H1 (cell line): ENCODE measurements at places on chromosomes 13 and 19. TPM values are rescaled to one million over a fixed set of nuclear protein-coding genes. Genes with fewer than 3 reads are reported as not detected.

DNA sequence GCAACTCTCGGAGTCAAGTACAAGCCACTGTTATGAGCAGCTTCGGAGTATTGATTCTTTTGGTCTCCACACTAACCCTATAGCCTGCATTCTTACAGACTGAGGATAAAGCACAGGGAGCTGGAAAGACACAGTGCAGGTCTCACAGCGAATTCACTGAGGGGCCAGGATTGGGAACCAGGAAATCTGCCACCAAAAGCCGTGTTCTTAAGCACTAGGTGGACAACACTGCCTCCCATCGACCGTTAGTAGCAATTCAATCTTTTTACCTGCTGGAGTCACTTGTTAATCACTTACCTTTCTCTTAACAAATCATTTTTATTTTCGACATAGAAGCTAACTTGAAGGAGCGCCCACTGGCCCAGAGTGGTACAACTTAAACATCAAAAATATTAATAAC lies 6.3 kb downstream of the PMIS2 start:
- H3K4me3 ChIP-seq = no peak overlapping the region
- no peaks in the 10 kb centered on the region for H3K4me1 ChIP-seq
- H3K36me3 ChIP-seq = no peaks in the 10 kb centered on the region
- H3K27me3 ChIP-seq = no peaks in the 10 kb centered on the region

The WDR88 gene
- total RNA-seq = not detected in 2 replicates

- no peak for DNase-seq
- H3K27me3 ChIP-seq = no peaks in the 10 kb centered on the region
- no peak overlapping the region for H3K27ac ChIP-seq
- H3K36me3 ChIP-seq = no peaks in the 10 kb centered on the region; the same call in 1 of the 2 replicates
Measured at GRCh38 chr13:23391752-23392151, 41.8 kb downstream of the SACS start.

DNA sequence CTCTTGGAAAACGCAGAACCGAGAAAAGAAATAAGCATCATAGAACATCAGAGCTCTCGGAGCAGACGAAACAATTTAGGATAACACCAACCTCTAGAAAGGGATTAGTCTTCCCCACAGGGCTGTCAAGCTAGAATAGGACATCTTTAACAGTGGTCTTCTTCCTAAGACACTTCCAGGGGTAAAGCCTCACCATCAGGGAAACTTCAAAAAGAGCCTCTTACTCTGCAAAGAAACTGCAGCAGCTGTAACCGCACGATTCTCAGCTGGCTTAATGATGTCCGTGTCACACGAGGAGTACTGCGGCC lies 642 bp downstream of the ZNF571 start:
- no peak for DNase-seq
- H3K27me3 ChIP-seq = 0 out of 2 replicates have a peak, but pooled peaks cover 4% of the 10 kb centered on the region
- H3K4me3 ChIP-seq = peak overlapping the region; percentile 64
- H3K4me1 ChIP-seq = peaks cover 2% of the 10 kb centered on the region; the same call in 1 of the 2 replicates
- H3K27ac ChIP-seq = peak overlapping the region; percentile 78
- no peaks in the 10 kb centered on the region for H3K36me3 ChIP-seq

DNA sequence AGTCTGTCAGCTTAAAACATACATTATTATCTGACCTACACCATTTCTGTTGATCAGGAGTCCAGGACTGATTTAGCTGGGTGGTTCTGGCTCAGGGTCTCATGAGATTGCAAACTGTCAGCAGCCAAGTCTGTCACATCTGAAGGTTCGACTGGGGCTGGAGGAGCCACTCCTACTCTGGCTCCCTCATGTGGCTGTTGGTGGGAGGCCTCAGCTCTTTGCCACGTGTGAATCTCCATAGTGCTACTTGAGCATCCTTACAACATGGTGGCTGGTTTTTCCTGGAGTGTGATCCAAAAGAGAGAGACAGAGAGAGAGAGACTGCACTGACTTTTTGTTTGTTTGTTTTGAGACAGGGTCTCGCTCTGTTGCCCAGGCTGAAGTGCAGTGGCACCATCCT lies 63.6 kb upstream of the NFIC start:
- no peak overlapping the region for H3K4me3 ChIP-seq
- no peak overlapping the region for H3K27ac ChIP-seq
- no peak for DNase-seq
- no peaks in the 10 kb centered on the region for H3K36me3 ChIP-seq

- H3K4me3 ChIP-seq = no peak overlapping the region
- no peaks in the 10 kb centered on the region for H3K4me1 ChIP-seq
- no peaks in the 10 kb centered on the region for H3K36me3 ChIP-seq
Measured at GRCh38 chr19:28929006-28929405, 283.9 kb downstream of the UQCRFS1 start.

GRCh38 chr13:28001049-28001448 lies 12.6 kb upstream of the URAD start:
- H3K27ac ChIP-seq = no peak overlapping the region
- H3K4me3 ChIP-seq = no peak overlapping the region
- H3K4me1 ChIP-seq = no peaks in the 10 kb centered on the region
- H3K27me3 ChIP-seq = no peaks in the 10 kb centered on the region
- DNase-seq = no peak

- no peak overlapping the region for H3K4me3 ChIP-seq
- no peaks in the 10 kb centered on the region for H3K36me3 ChIP-seq
- DNase-seq = no peak
Measured at GRCh38 chr19:13401388-13401787, 104.9 kb downstream of the CACNA1A start.

DNA sequence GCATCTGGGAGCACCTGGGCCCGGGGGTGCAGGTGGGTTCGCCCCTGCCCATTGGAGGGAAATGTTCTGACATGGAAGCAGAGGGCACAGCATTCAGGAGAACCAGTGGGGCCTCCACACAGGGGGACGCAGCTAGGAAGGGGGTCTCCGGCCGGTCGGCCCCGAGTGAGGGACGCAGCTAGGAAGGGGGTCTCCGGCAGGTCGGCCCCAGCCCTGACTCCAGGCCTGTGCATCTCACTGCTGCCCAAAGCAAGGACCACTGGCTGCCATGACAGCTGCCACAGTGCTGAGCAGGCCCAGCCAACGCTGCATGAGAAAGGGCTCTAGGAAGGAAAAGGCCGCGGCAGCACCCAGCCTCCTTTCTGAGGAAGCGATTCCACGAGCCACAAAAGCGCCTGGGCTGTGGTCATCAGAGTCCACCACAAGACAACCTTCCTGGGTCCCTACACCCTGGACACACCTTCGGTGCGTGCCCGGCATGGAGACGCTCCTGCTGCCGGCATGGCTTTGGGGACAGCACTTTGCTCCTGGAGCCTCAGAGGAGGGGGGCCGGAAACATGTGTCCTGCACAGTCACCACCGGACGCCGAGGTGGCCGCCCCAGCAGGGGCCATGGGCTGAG lies 9.7 kb downstream of the RASA3 start:
- no peaks in the 10 kb centered on the region for H3K27me3 ChIP-seq
- no peaks in the 10 kb centered on the region for H3K36me3 ChIP-seq
- DNase-seq = no peak
- no peak overlapping the region for H3K27ac ChIP-seq

DNA sequence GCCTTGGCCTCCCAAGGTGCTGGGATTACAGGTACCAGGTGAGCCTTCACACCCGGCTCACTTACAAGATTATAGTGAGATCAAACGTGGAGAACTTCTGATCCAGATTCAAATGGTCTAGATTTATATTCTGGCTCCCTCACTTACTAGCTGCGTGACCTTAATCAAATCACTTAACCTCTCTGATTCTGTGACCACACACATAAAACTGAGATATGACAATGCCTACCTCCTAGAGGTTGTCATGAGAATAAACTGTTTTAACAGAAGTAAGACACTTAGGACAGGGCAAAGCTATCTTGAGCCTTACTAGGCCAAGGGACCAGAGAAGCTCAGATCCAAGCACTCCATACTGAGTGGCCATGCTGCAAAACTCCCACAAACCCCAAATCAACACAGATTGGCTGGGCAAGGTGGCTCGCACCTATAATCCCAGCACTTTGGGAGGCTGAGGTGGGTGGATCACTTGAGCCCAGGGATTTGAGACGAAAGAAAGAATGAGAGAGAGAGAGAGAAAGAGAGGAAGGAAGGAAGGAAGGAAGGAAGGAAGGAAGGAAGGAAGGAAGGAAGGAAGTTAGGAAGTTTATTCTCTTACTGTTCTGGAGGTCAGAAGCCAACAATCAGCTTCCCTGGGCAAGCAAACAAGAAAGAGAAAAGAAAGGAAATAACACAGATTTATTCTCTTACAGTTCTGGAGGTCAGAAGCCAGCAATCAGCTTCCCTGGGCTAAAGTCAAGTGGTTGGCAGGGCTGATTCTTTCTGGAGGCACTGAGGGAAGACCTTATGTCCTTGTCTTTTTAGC lies 46.1 kb upstream of the MAP3K10 start:
- no peak overlapping the region for H3K4me3 ChIP-seq
- H3K27ac ChIP-seq = no peak overlapping the region
- H3K27me3 ChIP-seq = no peaks in the 10 kb centered on the region
- no peak for DNase-seq
- no peaks in the 10 kb centered on the region for H3K4me1 ChIP-seq

GRCh38 chr19:38134540-38135149 lies 89.4 kb downstream of the DPF1 start:
- H3K36me3 ChIP-seq = no peaks in the 10 kb centered on the region
- H3K27me3 ChIP-seq = no peaks in the 10 kb centered on the region
- DNase-seq = no peak
- no peak overlapping the region for H3K4me3 ChIP-seq

- no peaks in the 10 kb centered on the region for H3K4me1 ChIP-seq
- no peak for DNase-seq
- H3K36me3 ChIP-seq = peaks cover 5% of the 10 kb centered on the region; the same call in 1 of the 2 replicates
Measured at GRCh38 chr19:10769533-10770491, 51.9 kb downstream of the DNM2 start.
